ENCODE measurements at places on chromosomes 7 and 10.

DNA sequence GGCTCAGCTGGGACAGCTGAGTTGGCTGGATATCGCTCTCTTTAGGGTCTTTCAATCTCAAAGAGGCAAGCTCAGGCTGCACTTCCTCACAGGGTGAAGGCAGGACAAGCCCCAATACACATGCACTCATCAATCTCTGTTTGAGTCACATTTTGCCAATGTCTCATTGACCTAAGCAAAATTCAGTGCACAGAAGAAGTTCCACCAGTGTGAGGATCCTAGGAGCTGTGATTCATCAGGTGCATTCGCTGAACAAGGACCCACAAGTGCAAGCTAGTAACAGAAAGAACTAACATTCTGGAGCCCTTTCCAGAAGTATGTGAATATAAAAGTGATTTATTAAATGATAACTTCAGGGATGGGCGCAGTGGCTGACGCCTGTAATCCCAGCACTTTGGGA is 477.2 kb downstream of the GPAM start:
- DNase-seq: no peak

DNA sequence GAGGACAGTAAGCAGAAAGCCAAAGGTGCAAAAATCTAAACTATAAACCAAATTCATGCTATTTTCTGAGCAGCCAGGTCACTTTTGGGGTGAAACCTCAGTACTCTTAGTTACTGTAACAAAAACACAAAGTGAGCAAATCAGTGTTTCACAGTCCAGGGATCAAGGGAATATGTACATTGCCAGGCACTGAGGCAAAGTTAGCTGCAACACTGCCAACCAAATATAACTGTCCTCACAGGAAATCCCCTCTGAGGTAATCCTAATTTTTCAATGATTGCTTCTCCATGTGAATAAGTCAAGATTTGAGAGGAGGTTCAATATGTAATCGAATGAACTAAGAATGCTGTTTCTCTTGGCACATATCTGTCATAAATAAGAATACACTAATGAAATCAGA is 229.7 kb downstream of the TSPAN12 start:
- DNase-seq: no peak

- DNase-seq: no peak
Observed at GRCh38 chr10:21888959-21889358, 114.6 kb downstream of the DNAJC1 start.

- peak; percentile 81 for DNase-seq
Observed at GRCh38 chr10:34319197-34319846, 495.8 kb downstream of the PARD3 start.

- no peak for DNase-seq
Observed at GRCh38 chr10:60280475-60280874, 109.2 kb downstream of the ANK3 start.

DNA sequence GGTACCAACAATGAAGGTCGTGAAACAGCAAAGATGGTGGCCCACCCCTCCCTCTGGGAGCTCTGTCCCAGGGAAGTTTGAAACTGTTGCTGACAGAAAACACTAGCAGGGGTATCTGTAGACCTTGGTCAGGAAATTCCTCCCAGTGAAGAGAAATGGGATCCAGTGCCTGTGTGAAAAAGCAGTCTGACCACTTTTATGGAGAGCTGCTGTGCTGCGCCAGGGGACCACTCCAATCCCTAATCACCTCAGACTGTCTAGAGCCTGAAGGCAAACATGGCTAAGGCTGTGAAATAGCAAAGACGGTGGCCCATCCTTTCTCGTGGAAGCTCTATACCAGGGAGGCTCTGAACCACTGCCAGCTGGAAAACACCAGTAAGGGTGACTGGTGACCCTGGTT is 38.3 kb upstream of the TMEM140 start:
- DNase-seq: no peak

DNA sequence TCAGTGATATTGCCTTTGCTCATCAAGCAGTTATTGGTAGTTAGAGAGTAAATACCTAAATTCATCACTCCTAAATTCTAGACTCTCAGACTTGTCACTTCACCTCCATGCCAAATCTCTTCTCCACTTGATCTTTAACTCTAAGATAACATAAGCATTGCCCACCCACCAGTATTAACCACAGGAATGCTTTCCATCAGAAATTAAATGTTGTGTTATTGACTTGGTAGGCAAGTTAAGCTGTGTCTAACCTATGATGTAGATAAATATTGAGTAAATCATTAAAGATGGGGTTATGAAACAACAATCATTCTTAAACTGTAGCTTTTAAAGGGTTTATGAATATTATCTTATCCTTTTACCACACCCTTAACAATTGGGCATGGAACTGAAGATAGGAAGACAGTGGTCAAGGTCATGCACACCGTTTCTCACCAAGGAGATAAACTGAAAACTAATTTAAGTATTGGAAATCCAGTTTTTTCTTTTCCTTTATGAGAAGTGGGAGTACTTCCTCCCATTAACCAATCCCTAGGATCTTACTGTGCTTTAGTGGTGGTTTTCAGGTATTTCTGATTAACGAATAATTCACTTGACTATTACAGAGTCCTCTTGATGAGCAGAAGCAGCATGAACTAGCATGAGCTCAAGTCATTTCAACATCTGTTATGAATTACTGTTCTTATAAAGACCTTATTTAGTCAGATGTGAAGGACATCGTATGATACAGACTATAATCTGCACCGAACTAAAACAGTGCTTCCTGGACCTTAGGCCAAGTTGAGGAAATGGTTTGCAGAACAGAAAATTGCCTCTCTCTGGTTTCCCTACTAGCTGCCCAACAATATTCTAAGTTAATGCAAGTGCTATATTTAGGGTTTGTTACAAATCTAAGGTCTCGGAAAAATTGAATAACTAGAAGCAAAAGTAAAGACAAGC is 142.0 kb downstream of the LCOR start:
- DNase-seq: no peak

DNA sequence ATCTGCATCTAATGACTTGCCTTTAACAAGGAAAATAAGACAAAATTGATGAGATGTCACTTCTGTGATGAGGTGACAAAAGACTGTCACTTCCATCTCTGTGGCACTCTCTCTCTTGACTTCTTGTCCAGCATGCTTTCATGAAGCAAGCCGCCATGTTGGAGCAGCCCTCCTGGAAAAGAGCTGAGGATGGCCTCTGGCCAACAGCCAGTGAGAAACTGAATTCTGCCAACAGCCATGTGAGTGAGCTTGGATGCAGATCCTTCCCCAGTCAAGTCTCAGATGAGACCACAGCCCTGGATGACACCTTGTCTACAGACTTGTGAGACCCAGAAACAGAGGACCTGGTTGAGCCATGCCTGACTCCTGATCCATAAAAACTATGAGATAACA is 412.6 kb upstream of the SHH start:
- DNase-seq: no peak

DNA sequence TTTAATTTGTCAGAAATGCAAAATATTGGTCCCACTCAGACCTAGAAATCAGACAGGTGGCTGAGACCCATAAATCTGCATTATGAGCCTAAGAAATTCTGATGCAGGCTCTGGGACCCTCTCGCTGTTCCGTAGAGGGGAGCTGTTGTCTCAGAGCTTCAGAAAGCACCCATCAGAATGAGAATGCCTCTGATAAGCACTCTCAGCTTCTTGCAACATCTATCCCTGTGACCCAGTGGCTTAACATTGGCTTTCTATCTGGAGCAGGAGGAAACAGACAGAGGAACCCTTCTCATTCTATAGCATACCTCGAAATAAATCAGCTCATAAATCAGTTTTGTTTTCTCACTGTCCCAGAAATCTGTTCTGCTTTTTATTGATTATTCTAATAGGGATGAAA is 184.6 kb upstream of the SP4 start:
- DNase-seq: no peak

DNA sequence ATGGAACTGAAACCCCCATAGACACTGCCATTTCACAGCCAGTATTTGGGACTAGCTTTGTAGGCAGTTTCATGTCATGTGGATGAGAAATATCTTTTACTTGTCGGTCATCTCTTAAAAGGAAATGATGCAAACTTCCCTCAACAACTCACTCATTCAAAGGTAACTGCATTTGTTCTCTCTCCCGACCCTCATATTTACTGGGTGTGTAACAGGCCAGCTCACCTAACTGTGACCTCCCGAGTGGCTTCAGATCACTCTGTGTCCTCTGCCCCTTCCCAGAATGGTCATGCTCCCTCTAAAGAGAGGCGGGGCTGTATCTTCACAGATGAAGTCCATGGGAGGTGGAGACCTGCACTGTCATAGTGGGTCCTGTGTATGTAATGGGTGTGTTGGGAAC is 14.7 kb downstream of the LRRC18 start:
- no peak for DNase-seq

DNA sequence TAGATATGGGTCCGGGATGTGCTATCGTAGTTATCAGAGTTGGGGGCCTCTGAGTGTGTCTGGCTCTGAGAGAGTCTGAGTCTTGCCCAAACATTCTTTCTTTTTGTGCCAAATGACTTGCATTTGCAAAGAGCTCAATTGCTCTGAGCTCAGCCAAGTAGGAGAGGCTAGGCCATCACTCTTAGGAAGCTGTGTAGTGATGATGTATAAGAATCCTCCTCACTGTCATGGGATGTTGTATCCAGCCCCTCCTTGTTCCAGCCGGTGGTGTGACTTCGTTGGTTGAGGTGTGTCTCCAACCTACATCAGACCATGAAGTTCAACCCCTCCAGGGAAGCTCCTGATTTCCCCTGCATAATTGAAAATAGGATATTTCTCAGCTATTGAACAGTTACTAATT is 97.5 kb upstream of the NPS start:
- DNase-seq: no peak

GRCh38 chr7:101951757-101952156 is 134.3 kb downstream of the CUX1 start:
- DNase-seq: no peak

- DNase-seq: no peak
Observed at GRCh38 chr10:86250399-86250798, 116.2 kb downstream of the GRID1 start.

DNA sequence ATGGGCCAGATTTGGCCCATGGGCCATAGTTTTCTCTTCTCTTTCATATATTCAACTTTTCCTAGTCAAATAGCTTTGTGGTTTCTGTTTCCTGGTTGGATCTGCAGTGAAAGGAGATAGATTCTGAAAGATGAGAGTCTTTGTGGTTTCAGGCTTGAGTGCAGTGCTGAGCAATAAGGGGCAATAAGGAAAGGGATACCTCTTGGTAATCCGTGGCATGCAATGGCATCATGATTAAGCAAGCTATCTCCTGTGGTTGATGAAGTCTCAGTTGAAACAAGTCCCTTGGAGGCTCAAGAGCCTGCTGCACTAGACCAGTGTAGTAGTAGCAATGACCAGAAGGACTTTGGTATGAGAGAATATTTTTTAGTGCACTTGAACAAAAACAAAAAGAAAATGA is 187.7 kb upstream of the CNTNAP2 start:
- no peak for DNase-seq

Measured in NCI-H1092 (cell line).